ENCODE measurements at places on chromosomes 1 and 21. TPM values are rescaled to one million over a fixed set of nuclear protein-coding genes. Genes with fewer than 3 reads are reported as not detected.

The RNU11 gene
- not detected for total RNA-seq

GRCh38 chr1:41712695-41713094 lies 206.0 kb downstream of the HIVEP3 start:
- H3K4me3 ChIP-seq: no peak overlapping the region
- H3K27me3 ChIP-seq: no peaks in the 10 kb centered on the region
- H3K27ac ChIP-seq: no peak overlapping the region
- H3K36me3 ChIP-seq: no peaks in the 10 kb centered on the region
- DNase-seq: no peak

The OR2G2 gene
- total RNA-seq: not detected

DNA sequence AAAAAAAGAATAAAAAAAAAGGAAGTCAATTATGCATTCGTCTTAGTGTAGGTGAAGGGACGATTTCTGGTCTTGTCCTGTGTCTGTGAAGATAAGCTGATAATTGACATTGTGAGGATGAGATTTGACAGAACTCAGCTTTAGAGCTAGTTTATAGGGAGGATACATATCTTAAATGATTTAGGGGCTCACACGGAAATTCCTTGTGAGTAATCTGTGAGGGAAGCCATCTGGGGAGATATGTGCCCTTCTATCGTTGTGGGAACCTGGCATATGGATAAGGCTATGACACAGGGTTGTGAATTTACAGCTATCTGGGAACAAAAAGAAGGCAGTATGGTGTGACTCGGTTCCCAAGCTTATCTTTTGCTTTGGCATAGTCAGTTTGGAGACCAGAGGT lies 71.1 kb downstream of the RABGAP1L start:
- peaks cover 25% of the 10 kb centered on the region for H3K4me1 ChIP-seq
- no peak for DNase-seq
- no peak overlapping the region for H3K4me3 ChIP-seq
- H3K27me3 ChIP-seq: no peaks in the 10 kb centered on the region
- no peak overlapping the region for H3K27ac ChIP-seq
- H3K36me3 ChIP-seq: peaks cover 18% of the 10 kb centered on the region

DNA sequence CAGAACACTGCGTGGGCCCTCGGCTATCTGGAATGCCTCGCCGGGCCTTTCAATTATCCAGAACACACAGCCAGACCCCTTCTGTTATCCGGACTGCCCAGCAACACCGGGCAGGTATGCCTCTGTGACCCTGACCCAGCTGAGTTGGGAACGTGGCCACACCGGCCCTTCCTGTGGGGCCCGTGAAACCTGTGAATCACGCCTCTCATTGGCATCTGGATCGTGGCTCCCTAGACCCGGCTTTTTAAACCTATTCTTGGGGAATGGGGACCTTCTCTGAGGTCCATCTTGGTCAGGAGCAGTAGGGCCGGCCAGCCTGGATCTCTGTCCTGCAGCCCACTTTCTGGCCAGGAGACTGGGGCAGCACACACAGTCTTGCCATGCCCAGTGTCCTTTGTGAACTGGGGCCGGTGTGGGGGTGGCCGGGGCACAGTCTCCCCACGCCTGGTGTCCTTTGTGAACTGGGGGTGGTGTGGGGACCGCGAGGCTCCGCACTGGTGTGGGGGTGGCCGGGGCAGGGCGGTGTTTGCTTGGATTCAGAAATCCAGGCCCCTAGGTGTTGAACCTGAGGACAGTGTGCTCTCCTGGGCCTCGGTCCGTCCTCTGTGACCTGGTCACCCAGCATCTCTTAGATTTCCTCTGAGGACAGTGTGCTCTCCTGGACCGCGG lies 11.1 kb downstream of the COL18A1 start:
- DNase-seq: no peak
- no peaks in the 10 kb centered on the region for H3K36me3 ChIP-seq
- no peak overlapping the region for H3K4me3 ChIP-seq
- no peaks in the 10 kb centered on the region for H3K4me1 ChIP-seq

The IVL gene
- total RNA-seq: not detected

DNA sequence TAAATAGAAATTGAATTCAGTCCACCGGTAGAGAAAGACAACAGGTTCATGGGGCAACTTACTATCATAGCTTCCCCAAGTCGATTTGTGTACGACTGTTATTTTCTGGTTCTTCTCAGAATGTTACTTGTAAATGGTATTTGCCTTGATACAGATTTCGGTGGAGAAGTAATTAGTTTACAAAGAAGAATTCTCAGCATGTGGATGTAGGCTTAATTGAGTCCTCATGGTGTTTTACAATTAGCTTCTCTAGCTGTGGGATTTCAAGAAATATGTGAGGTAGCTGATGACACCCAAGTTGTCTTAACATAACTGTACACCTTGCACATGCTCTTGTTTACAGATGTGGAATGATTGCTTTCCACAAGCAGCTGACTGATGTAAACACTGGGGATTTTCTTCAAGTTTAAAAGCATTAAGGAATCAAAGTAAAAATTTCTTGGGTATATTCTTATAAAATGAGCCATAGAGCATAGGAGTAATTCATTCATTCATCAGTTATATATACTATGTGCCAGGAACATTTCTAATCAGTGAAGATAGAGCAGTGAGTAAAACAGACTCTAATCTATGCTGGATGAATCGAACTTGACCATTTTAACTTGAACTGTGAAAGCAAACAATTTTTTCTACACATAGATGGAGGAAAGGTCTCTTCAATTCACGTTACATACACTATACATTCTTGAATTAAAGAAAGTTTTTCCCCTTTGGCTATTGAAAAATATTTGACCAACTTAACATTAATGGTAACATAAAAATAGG lies 1.4 kb downstream of the MACO1 start:
- no peak for DNase-seq
- H3K36me3 ChIP-seq: no peaks in the 10 kb centered on the region
- H3K4me1 ChIP-seq: peaks cover 57% of the 10 kb centered on the region
- no peaks in the 10 kb centered on the region for H3K27me3 ChIP-seq

GRCh38 chr1:155127105-155127966 lies at the start of gene EFNA1:
TSS of gene EFNA1 (plus strand) at chr1:155127876. CDS start at chr1:155127978, 102 bp downstream.
- peaks cover 22% of the 10 kb centered on the region for H3K4me1 ChIP-seq
- H3K36me3 ChIP-seq: no peaks in the 10 kb centered on the region
- peak within 1 kb of the TSS; percentile 12 for H3K27ac ChIP-seq
- peak within 1 kb of the TSS; percentile 90 for H3K4me3 ChIP-seq
- no peak for DNase-seq
- H3K27me3 ChIP-seq: peaks cover 21% of the 10 kb centered on the region

DNA sequence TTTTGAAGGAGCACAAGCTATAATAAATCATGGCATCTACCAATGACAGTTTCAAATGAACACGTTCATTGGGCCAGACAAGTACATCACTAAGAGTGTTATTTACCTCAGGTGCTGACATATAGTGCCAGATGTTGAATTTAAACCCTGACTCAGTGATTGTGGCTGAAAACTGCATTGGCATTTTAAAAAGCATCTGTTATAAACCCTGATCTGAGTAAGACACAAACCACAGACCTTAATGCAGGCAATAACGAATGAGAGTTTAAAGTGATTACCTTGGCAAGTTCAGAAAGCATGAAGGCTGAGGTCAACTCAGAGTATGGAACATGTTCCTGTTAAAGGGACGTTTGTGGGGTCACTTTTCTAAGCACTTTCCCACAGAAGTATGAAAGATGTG lies 865.1 kb upstream of the TMPRSS15 start:
- no peaks in the 10 kb centered on the region for H3K36me3 ChIP-seq
- no peak overlapping the region for H3K4me3 ChIP-seq
- H3K27ac ChIP-seq: no peak overlapping the region
- H3K4me1 ChIP-seq: no peaks in the 10 kb centered on the region
- H3K27me3 ChIP-seq: no peaks in the 10 kb centered on the region

The GNG4 gene
- not detected for total RNA-seq

GRCh38 chr1:207335695-207336363 lies 14.4 kb downstream of the CD55 start:
- H3K4me3 ChIP-seq: peak overlapping the region; percentile 68
- peak overlapping the region; percentile 92 for H3K27ac ChIP-seq
- H3K27me3 ChIP-seq: no peaks in the 10 kb centered on the region
- DNase-seq: no peak
- peaks cover 48% of the 10 kb centered on the region for H3K4me1 ChIP-seq

The BLACAT1 gene
- total RNA-seq: not detected

DNA sequence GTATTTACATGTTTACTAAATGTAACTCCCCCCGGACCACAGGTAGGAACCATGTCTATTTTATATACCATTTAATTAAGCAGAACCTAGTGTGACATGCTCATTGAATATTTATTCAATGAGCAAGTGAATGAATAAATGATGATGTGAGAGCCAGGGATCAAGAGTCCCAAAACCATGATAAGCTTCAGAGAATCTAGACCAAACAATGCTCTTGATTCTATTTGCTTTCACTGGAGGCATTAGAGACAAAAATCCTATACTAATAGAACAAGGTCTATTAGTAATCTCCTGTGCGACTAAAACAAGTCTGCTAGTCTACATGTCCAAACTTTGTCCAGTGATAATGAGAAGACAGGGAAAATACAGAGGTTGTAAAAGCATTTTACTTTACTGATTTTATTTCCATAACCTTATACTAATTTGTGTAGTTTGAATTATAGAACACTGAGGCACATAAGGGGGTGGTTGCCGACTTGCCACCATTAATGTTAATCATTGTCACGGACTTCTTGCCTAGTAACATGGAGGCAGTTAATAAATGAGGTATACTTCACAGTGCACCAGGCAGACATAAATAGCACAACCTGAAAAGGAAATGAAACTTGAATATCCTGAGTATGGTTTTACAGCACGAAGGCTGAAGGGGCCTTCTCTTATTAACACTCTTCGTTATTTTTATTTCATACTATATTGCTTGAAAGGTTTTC lies 69.8 kb downstream of the TBX15 start:
- no peak overlapping the region for H3K27ac ChIP-seq
- H3K4me1 ChIP-seq: no peaks in the 10 kb centered on the region
- H3K36me3 ChIP-seq: no peaks in the 10 kb centered on the region
- no peak overlapping the region for H3K4me3 ChIP-seq
- DNase-seq: no peak

DNA sequence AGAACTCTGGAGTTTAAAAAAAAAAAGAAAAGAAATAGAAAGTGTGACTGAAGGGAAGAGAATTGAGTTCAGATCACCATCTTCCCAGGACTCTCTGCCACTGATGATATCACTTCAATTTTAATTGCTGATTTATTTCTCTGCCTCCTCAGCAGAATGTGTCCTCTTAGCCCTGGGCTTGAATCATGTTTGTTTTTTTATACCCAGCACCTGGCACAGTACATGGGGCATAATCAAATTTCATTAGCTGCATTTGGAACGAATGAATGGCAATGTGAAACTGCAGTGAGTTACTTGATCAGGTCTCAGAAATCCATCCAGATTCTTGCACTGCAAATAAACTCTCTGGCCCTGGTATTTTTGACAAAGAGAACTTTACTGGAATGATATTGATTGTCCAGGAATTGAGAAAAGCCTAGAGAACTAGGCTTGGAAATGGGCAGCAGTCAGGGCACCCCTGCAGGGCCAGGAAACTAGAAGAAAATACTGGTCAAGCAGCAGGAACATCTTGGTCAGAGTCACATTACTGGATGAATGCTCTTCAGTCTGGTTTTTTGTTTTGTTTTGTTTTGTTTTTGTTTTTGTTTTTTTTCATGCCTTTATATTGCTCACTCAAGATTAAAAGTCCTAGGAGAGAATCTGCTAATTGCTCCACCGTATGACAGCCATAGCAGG lies 103.8 kb upstream of the FAM78B start:
- peaks cover 4% of the 10 kb centered on the region for H3K36me3 ChIP-seq
- no peak overlapping the region for H3K4me3 ChIP-seq
- no peaks in the 10 kb centered on the region for H3K4me1 ChIP-seq
- H3K27me3 ChIP-seq: no peaks in the 10 kb centered on the region

DNA sequence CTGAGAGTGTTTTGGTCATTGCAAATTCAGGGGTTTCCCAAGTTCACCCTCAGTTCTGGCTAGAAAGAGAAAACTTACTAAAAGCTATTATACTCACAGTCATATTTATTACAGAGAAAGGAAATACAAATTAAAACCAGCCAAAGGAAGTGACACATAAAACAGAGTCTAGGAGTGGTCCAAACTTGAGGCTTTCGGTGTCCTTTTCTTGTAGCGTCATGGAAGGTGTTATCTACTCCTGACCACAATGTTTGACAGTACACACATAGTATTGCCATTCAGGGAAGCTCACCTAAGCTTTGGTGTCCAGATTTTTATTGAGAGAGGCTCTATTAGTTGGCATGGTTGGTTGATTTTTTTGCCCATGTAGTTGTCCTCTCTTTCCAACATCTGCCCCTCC lies 59.0 kb downstream of the SLC35A3 start:
- H3K4me1 ChIP-seq: peaks cover 20% of the 10 kb centered on the region
- peak overlapping the region; percentile 96 for H3K27ac ChIP-seq
- DNase-seq: peak; percentile 72
- no peaks in the 10 kb centered on the region for H3K27me3 ChIP-seq
- peak overlapping the region; percentile 83 for H3K4me3 ChIP-seq

The TGFB2 gene
- 0.11 TPM for total RNA-seq

DNA sequence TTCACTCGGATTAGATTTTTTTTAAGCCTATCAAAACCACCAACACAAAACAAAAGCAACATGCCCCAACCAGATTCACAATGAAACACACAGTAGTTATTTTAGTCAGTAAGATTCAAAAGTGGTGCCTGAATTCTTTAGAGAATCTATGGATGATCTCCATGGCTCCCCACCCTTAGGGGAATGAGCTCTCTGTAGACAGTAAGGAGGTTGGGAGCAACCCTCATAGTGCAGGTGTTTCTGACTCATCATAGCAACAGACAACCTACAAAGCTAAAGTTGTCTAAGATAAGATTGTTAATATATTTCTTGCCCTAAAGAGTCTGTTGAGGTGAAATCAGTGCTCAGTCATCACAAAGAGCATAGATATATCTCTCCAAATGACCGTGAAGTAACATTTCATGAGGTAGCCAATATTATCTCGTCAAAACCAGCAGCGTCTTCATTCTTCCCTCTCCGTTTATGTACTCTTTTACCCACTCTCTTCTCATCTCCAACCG lies 78.3 kb downstream of the ADAMTS1 start:
- no peaks in the 10 kb centered on the region for H3K4me1 ChIP-seq
- DNase-seq: no peak
- no peak overlapping the region for H3K27ac ChIP-seq
- no peaks in the 10 kb centered on the region for H3K36me3 ChIP-seq
- no peak overlapping the region for H3K4me3 ChIP-seq
- H3K27me3 ChIP-seq: peaks cover 3% of the 10 kb centered on the region

The KIAA1614 gene
- total RNA-seq: 0.67 TPM

GRCh38 chr1:11388617-11389016 lies 90.3 kb upstream of the DISP3 start:
- DNase-seq: no peak
- H3K4me1 ChIP-seq: peaks cover 10% of the 10 kb centered on the region
- no peaks in the 10 kb centered on the region for H3K36me3 ChIP-seq
- no peak overlapping the region for H3K27ac ChIP-seq

Measured in natural killer cell treated with Interleukin-12 subunit alpha and Interleukin-12 subunit beta and Interleukin-15 and Interleukin-18, amount 100 ng/mL, for 72 hours (primary cell).